ENCODE measurements at places on chromosomes 6 and 20.

- DNase-seq: no peak
Measured at GRCh38 chr6:130783416-130784107, 43.6 kb upstream of the SMLR1 start.

GRCh38 chr20:5608442-5609161 is 141.6 kb upstream of the SHLD1 start:
- DNase-seq: no peak

GRCh38 chr20:49630396-49630951 is 62.5 kb upstream of the PTGIS start:
- no peak for DNase-seq

DNA sequence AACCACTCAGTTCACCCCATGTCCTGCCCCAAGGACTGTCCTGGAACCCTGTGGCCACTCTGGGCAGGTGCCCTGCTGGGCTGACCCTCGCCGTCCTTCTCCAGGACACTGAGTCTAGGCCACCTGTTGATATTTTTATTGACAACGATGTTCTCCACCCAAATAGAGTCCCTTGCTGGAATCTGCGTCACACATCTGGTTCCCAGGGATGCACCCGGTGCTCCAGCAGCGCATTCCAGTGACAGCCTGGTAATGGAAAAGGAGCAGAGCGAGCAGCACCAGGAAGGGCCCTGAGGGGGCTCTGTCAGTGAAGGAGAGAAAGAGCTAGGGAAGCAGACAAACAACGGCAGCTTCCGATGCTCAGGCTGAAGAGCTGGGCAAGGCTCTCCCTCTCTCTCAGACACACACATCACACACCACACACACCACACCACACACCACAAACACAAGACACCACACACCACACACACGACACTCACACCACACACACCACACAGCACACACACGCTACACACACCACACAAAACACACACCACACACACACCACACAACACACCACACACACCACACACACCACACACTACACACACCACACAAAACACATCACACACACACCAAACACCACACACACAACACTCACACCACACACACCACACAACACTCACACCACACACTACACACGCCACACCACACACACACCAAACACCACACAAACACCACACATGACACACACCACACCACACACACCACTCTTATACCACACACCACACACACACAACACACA is 117.9 kb upstream of the THBS2 start:
- peak; percentile 60 for DNase-seq

DNA sequence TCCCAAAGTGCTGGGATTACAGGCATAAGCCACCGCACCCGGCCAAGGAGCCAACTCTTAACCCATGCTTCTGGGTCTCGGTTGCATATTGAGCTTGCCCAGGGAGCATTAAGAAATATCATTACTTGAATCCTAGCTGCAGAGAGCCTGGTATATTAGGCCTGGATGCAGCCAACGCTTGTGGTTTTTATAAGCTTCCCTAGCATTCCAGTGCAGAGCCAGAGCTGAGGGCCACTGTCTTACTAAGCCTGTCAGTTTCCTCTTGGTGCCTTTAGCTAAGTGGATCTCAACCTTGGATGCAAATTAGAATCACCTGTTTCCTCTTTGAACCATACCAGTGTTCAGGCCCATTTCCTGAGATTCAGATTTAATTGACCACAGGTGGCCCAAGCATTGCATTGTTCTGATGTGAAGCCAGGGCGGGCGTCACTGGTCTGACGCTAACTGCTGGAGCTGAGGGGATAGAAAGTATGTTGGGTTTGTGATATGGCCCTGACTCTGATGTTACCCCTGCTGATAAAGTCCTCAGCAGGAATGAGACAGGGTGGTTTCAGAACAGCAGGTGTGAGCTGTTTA is 76.3 kb downstream of the BTBD3 start:
- DNase-seq: no peak

Data from ecto neural progenitor cell (in vitro differentiated cells).